ENCODE measurements at places on chromosomes 7 and 10. TPM values are rescaled to one million over a fixed set of nuclear protein-coding genes. Genes with fewer than 3 reads are reported as not detected.

CALML5 gene
- not detected for total RNA-seq

CCDC3 gene
- total RNA-seq, result 1.1 TPM

OR2A1 gene
- 0.17 TPM for total RNA-seq

GDI2 gene
- total RNA-seq, result 354 TPM

CDNF gene
- not detected for total RNA-seq
